Hindlimb muscle (tissue), 1 donor: ENCODE measurements at places on chromosomes 7 and 10. TPM values are rescaled to one million over a fixed set of nuclear protein-coding genes. Genes with fewer than 3 reads are reported as not detected.

Gene SAP25
- 3.5 TPM for polyA plus RNA-seq

Gene PBLD
- polyA plus RNA-seq: 6.8 TPM

Gene CYP2C19
- polyA plus RNA-seq: not detected

Gene COL26A1
- 2.4 TPM for polyA plus RNA-seq

DNA sequence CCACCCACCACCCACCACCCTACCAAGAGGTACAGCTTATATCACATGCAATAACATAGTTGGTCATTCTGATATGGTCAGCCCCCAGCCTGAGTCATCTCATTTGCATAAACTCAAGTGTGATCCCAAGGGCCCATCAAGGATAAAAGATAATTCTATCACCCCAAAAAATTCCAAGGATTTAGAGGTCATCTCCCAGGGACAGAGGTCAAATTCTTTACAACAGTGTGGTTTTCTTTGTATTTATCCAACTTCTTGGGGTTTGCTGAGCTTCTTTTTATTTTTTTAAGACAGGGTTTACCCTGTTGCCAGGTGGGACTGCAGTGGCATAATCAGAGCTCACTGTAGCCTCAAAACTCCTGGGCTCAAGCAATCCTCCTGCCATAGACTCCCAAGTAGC, 9.4 kb upstream of the GTPBP10 start:
- no peak for DNase-seq

- no peak for DNase-seq
These were observed 57.0 kb upstream of the DNAJB6 start for GRCh38 chr7:157279741-157280215.

DNA sequence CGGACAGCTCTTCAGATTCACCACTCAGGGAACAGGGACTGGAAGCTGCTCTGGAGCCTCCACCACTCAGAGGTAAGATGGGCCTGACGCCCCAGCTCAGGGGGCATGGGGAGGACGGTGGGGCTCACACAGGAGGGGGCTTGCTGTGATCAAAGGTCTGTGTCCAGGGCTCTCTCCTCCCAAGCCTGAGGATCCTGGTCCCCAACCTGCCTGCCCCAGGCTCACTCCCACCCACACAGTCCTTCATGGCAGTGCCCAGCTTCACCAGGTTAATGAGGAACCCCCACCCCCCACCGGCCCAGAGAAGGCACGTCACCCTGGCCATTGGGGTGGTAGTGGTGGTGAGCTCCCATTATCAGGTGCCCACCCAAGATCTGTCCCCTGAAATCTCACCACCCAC, 926.7 kb upstream of the ZNF722 start:
- no peak for DNase-seq

GRCh38 chr7:92517631-92518030, 10.7 kb downstream of the PEX1 start:
- DNase-seq: no peak

GRCh38 chr7:104790440-104790839, 223.6 kb upstream of the KMT2E start:
- DNase-seq: no peak

GRCh38 chr10:96358851-96359540, at the start of gene OPALIN:
OPALIN (minus strand) TSS chr10:96359002; CDS start chr10:96358896, 106 bp downstream.
- no peak for DNase-seq

GRCh38 chr10:23754179-23754578, 315.3 kb downstream of the OTUD1 start:
- DNase-seq: no peak

- no peak for DNase-seq
These were observed 117.6 kb upstream of the DNAJB12 start for GRCh38 chr10:72472306-72472705.

DNA sequence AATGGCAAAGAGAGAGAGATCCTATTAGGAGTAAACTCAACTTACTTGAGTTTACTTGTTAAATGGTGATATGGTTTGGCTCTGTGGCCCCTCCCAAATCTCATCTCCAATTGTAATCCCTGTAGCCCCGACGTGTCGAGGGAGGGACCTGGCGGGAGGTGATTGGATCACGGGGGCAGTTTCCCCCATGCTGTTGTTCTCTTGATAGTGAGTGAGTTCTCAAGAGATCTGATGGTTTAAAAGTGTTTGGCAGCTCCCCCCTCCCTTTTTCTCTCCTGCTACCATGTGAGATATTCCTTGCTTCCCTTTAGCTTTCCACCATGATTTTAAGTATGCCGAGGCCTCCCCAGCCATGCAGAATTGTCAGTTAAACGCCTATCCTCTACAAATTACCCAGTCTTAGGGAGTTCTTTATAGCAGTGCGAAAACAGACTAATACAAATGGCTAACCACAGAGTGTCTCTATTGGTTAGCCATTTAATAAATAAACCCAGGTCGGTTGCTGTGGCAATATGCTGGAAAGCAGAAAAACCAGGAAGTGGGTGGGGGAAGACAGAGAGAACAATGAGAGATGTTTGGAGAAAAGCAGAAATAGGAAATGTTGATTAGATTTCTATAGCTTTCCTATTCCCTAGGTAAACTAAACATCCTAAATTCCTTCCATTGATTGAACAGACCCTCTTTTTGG, 3.0 kb upstream of the STMP1 start:
- no peak for DNase-seq

- no peak for DNase-seq
These were observed 73.8 kb downstream of the TAF3 start for GRCh38 chr10:7892146-7892545.
